ENCODE measurements at places on chromosomes 5 and 9.

GRCh38 chr9:118222375-118222774 is 518.2 kb downstream of the TLR4 start:
- no peak for DNase-seq

DNA sequence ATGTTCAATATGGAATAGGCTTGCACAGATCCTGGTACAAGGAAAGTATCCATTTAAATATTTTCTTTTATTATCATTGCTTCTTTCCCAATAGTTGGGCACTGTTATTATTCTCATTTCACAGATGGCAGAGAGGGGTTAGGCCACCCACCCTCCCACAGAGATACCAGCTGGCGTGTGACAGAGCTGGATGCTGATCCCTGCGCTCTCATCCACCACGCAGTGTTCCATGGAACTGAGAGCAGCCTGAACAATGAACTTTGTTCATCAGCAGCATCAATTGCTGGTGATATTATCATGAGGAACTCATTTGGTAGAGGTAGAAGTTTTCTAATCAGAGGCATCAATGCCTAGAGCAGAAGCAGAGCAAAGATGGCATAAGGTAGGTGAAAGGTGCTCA is 227.9 kb downstream of the ESM1 start:
- no peak for DNase-seq

- DNase-seq: no peak
Measured at GRCh38 chr5:139849942-139850341, 54.3 kb downstream of the PSD2 start.

GRCh38 chr5:141567513-141568117 is 51.2 kb downstream of the DIAPH1 start:
- no peak for DNase-seq

GRCh38 chr5:1765880-1766235 is 33.8 kb downstream of the MRPL36 start:
- no peak for DNase-seq

- no peak for DNase-seq
Measured at GRCh38 chr5:5418764-5419163, 3.7 kb upstream of the ICE1 start.

DNA sequence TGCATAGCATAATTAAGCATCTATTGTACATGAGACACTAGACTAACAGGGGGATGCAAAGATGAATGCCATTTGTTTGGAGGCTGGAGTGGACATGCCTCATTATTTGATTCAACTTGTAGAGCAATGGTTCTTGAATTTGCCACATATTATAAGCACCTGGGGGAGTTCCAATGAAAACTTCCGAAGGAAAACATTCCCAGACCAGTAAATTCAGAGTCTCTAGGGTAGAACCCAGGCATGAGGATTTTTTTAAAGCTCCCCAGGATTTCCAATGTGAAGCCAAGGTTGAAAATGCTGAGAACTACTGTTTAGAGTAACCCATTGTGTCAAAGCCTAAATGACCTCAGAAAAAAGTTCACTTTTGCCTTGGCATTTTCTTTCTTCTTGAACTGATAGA is 93.9 kb upstream of the ITGA1 start:
- DNase-seq: no peak

DNA sequence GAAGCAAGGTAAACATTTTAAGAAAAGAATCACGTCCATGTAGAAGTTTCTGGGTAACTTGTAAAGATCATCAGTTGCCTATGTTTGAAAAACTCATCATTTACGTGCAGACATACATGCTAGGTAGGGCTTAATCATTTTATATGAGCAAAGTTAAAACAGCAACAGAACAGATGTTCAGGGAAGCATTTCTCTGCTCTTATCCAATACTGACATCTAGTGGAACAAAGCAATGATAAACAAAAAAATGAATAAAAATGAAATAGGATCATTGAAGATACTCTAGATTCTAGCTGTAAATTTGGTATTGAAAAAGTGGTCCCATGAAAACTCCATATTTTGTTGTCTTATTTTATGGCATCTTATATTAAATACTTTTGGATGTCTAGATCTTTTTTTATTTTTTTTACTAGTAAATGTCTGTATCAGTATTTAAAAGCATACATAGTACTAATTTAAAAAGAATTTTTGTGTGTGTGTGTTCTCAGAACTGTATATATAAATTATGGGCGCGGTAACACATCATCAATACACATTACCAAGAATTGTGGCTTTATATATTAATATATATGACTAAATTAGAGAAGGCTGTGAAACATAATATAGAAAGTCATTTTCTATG is 1050.2 kb downstream of the CDH12 start:
- DNase-seq: no peak

GRCh38 chr5:143133721-143134120 is 269.8 kb downstream of the NR3C1 start:
- DNase-seq: no peak

DNA sequence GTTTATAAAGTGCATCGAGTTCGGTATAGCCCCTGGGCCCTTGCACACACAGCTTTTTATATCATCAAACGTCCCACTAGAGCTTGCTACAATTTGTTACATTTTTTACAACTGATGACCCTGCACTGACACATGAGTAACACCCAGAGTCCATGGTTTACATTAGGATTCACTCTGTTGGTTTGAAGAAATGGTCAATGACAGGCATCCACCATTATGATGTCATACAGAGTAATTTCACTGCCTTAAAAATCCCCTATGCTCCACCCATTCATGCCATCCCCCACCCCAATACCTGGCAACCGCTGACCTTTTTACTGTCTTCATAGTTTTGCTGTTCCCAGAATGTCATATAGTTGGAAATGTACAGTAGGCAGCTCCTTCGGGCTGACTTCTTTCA is 130.2 kb downstream of the MED10 start:
- no peak for DNase-seq

DNA sequence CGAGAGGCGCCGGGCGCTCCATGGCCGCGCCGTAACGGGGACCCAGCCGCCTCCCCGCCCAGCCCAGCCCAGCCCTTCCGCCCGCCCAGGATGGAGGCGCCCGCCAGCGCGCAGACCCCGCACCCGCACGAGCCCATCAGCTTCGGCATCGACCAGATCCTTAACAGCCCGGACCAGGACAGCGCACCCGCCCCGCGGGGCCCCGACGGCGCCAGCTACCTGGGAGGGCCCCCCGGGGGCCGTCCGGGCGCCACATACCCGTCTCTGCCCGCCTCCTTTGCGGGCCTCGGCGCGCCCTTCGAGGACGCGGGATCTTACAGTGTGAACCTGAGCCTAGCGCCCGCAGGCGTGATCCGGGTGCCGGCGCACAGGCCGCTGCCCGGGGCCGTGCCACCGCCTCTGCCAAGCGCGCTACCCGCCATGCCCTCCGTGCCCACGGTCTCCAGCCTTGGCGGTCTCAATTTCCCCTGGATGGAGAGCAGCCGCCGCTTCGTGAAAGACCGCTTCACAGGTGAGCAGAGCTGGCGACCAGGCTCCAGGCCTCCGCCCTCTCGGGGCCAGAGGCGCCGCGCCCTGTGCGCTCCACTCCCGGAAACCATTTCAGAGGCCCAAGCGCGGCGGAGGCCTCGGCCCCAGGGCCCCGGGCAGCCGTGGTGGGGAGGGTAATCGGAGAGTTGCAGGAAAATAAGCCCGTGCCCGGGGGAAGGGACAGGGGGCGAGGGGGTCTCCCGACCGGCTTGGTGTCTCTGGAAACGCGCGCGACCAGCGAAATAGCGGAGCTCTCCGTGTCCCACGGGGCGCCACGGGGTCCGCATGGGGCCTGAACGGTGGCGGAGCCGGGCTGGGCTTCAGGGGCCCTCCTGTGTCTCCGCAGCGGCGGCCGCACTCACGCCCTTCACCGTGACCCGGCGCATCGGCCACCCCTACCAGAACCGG is 496 bp downstream of the TLX3 start:
- DNase-seq: no peak

DNA sequence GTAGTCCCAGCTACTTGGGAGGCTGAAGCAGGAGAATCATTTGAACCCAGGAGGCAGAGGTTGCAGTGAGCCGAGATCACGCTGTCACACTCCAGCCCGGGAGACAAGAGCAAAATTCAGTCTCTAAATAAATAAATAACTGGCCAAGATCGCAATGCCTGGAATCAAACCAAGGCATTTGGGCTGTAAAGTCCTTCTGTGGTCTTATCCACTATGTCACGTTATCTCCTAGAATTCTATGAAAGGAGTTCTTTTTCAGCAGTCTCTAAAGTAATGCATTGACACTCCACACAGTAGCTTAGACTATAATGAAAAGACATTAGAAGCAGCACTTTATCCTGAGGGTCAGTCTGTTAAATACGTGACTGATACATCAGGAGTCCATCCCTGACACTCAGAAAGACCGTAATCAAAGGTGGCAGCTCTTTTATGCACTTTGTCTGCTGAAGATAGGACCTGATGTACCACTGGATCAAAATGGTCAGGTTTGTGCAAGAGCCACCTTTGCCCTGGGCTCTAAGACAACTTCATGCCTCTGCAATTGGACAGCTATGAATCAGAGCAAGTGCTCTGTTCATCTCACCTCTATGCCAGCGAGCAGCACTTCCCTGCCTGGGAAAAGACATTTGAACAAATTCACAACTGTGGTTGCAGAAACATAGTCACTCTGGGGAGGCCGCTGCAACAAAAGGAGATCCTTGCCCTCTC is 31.7 kb upstream of the GNA14 start:
- no peak for DNase-seq

DNA sequence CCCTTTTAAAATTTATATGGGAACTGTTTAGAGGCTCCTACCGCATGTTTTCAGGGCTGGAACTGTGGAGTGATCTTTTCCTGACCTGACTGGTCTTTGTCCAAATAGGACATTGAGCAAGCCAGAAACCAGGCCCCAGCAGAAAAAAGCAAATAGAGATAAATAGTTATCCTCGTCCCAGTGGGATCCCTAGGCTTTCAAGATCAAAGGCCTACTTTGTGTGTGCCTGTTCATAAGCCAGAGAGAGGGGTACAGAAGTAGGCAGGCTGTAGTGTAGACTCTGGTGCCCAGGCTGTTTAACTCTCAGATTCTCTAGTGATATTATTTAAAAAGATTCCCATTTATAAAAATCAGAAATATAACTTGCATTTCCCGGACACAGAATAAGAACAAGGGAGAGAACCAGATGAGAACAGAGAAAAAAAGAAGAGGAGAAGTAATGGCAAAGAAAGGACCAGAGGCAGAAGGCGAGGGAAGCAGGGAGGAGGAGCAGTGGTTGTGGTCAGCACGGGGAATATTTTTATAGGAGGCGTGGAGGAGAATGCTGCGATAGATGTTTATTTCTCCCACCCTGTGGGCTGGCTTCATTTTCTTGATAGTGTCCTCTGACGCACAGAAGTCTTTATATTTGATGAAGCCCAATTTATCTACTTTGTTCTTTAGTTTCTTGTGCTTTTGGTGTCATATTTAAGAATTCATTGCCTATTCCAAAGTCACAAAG is 101.2 kb downstream of the AOPEP start:
- no peak for DNase-seq

GRCh38 chr5:168312606-168313295 is 21.3 kb downstream of the WWC1 start:
- no peak for DNase-seq

Data from brain pericyte (primary cell).